Stimulated activated CD8-positive, alpha-beta memory T cell treated with anti-CD3 and anti-CD28 coated beads, Interleukin-4, amount 100 ng/mL, for 4 hours (primary cell): ENCODE measurements at places on chromosomes 7 and 10.
A peak's percentile ranks its signal among the peaks of the same experiment; 100 is the strongest.

- no peak for DNase-seq
These were observed 240.8 kb downstream of the CDK14 start for GRCh38 chr7:90836937-90837336.

DNA sequence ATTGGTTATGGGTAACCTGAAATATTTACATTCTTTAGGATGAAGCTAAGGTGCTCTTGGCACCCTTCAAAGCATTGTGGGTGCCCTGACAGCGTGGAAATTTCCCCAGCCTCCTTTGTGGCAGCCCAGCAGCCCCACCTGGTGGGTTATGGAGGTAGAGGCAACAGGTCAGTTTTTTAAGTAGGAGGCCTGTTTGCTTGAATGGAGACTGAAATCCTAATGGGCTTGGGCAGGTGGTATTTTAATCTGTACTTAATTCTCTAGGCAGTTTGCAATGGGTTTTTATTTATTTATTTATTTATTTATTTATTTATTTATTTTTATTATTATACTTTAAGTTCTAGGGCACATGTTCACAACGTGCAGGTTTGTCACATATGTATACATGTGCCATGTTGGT, 139.4 kb downstream of the EPC1 start:
- DNase-seq: peak; percentile 24

- no peak for DNase-seq
These were observed 65.0 kb downstream of the FBXL13 start for GRCh38 chr7:103009466-103010185.

GRCh38 chr10:129677377-129677927, 210.4 kb downstream of the MGMT start:
- DNase-seq: no peak

- DNase-seq: no peak
These were observed 177.6 kb downstream of the PTPN20 start for GRCh38 chr10:47088656-47089354.

DNA sequence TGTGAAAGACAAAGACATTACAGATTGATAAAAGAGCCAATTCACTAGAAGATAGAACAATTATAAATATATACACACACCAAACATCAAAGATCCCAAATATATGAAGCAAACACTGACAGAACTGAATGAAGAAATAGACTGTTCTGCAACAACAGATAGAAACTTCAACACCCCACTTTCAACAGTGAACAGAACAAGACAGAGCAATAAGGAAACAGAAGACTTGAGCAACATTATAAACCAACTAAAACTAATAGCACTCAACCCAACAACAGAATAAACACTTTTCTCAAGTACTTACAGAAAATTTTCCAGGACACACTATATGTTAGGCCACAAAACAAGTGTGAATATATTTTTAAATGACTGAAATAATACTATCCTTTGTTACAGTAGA, 10.9 kb downstream of the CDCA7L start:
- DNase-seq: no peak

DNA sequence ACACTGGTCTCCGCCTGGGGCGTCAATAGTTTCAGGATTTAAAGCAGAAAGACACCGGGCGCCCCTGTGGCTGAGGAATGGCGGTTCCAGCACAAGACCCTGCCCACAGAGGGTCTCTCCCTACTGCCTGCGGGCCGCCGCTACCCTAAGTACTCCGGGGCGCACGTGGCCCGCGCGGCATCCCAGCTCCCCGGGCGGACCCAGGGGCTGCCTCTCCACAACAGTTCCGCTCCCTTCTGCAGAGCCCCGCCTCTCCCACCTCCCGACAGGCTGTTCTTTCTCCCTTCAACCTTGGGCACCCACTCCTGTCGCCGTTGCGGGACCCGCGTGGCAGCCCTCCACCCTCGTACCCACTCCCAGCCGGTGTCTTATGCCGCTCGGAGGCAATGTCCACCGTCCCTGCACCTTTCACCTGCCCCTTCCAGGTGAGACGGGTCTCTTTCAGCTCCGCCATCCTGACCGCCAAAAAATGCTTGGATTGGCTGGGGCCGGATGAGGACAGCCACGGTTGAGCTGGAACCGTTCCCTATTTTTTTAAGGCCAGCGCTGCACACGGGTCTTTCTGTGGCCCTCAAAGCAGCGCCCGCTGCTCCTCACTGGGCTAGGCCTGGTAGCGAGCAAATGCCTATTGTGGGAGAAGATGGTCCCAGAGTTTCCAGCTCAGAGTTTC, 1.6 kb upstream of the NKX2-3 start:
- no peak for DNase-seq

GRCh38 chr7:121275204-121275603, 53.6 kb upstream of the WNT16 start:
- DNase-seq: no peak

GRCh38 chr10:4545062-4545461, 280.9 kb upstream of the AKR1E2 start:
- no peak for DNase-seq

- no peak for DNase-seq
These were observed 13.5 kb upstream of the STK17A start for GRCh38 chr7:43569424-43569823.

DNA sequence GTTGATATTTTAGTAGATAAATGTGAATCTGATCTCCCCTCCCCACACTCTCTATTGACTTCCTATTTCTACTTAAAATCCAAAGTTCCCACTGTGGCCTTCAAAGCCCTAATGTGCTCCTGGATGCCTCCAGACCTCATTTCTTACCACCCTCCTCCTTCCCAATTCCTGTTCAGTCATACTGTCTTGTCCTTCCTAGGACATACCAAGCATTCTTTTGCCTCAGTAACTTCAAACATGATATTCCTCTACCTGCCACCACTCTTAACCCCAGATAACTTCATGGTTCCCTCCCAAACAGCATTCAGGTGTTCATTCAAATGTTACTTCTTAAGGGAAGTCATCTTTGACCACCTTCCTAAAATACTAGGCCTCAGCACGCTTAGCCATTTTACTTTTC, 34.2 kb upstream of the FAM221A start:
- DNase-seq: no peak

DNA sequence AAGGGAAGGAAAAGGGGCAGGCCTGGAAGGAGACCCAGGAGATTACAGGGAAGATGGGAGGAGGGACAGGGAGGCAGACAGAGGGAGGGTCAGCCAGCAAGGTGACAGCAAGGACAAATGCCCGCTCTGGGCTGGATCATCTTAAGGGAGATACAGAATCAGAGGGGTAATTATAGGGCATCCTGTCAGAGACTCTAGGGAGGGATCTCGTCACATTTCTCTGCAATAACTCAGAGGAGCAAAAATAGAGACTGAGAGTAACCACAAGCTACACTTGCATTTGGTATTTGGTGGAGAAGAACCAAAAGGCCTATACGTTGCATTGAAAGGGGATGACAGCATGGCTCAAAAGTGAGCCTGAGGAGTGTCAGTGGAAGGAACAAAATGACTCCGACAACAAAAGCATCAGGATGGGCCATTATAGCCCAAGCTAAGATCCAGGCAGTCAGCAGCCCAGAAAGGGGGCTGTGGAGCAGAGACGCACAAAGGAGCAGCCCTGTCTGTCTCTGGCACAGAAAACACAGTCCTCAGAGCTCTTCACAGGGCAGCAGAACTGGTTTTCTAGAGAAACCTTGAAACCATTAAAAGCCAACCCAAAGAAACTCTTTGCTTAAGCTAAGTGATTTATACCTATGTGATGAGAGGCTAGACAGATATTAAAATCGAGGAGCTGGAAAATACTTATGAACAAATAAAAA, 430.2 kb upstream of the VSTM2A start:
- DNase-seq: no peak

DNA sequence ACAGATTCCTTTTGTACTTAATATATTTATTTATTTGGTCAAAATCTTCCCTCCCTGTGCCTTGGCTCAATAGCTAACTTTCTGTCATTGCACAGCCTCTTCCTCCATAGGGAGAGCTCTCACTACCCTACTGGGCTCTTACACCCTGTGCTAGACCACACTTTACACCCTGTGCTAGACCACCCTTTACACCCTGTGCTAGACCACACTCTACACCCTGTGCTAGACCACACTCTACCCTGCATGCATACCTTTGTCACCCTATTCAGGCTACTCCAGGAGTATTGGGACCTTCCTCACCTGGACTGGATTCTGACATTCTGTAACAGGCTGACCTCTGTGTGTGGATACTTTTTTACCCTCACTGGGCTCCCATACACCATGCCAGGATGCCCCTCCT, 298.5 kb upstream of the TPK1 start:
- no peak for DNase-seq

DNA sequence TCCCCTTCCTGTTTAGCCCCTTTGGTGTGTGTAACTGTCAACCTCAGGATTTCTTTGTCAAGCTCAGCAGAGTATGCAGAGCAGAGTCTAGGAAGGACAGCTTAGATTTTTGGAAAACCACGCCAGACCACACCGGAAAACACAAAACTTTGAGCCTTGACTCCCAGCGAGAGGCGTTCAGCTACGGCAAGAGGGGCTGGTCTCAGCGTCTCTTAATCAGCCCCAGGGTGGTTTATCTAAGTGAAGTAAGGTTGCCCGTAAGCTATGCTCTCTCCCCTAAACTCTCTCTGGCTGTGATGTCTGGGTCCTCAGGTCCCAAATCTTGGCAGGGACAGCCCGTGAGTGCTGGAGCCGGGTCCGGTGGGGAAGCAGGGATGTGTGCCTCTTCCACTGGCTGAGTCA, 230.9 kb downstream of the KLF6 start:
- no peak for DNase-seq
